ENCODE measurements at places on chromosomes 1 and 21.

DNA sequence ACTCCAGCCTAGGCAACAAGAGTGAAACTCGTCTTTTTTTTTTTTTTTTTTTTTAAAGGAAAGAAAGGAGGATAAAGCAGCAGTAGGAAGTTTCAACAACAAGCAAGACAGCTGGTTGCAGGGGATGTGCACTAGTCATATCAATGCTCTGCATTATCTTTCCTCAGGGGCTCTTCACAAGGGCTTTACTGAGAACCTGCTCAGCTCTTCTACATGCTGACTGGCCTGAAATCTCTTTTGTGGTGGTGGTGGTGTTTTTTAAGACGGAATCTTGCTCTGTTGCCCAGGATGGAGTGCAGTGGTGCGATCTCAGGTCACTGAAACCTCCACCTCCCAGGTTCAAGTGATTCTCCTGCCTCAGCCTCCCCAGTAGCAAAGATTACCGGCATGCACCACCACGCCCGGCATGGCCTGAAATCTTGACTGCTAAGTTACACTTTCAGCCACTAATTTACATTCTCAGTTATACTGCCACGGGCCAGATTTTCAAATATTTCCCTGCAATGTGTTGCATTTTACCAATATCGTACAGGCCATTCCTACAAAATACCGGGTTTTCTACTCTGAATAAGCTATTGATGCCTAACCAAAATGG lies 68.0 kb downstream of the PUM1 start:
- DNase-seq = no peak

DNA sequence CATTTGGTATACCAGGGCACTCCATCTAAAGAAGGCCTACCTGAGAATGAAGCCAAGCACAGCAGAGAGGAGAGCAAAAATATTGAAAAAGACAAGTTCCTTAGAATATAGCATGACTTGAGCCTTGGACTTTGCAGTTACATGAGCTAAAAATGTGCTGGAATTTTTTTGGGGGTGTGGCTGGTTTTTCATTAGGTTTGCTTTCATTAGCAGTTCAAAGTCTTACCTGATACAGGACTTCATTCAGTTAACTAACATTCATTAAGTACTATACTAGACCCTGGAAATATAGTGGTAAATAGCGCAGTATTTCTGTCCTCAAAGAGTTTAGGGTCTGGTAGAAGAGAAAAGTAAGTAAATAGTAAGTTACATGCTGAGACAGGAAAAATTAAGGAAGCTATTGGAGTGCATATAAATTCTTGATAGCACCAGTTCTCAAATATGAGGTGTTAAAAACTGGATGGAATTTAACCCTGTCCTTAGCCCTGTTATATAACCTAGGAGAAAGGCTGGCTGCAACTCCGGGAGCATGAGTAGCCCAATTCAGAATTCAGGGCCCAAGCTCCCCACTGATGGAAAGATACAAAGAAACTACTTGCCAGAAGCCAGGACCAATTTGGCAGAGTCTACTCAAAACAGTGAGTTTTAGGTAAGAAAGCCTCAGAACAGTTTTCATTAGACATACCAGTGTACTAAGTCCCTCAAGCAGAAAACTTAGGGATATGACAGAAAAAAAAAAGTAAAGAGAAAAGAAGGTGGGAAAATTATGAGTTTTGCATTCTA lies 3.1 kb upstream of the DOCK7 start:
- no peak for DNase-seq

DNA sequence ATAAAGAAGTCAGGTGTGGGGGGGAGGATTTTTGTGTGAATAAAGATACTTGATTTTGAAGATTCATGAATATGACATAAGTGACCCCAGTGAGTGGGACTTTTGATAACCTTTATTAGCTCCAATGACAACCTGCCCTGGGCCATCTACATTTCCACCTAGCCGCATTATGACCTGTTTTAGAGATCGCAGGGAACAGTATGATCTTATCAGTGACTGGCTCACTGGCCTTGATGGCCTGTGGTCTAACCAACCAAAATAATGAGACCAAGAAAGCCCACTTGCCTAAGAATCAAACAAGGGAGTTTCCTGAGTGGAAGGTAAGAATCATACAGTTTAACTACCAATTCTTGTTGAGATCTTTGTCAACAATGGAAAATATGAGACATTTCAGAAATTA lies 1.8 kb downstream of the ELAPOR1 start:
- DNase-seq = no peak

DNA sequence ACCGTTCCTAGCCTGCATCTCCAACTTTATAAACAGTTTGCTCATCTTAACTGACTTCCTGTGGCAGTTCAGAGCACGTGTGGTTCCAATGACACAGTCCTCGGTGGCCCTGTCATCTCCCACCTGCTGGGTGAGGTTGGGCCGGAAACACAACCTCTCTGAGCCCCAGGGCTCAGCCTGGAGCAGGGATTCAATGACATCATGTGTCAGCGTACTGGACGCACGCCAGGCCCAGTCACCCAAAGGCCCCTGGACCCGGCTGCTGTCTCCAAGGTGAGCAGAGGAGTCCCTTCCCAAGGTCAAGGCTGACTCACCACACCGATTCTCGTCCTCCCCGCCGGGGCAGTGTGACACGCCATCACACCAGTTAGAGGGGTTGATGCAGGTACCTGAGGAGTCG lies 19.9 kb downstream of the TMPRSS2 start:
- no peak for DNase-seq

GRCh38 chr1:185939142-185939541 lies 205.0 kb downstream of the HMCN1 start:
- DNase-seq = no peak

GRCh38 chr1:29916656-29917369 lies 680.5 kb downstream of the PTPRU start:
- no peak for DNase-seq

DNA sequence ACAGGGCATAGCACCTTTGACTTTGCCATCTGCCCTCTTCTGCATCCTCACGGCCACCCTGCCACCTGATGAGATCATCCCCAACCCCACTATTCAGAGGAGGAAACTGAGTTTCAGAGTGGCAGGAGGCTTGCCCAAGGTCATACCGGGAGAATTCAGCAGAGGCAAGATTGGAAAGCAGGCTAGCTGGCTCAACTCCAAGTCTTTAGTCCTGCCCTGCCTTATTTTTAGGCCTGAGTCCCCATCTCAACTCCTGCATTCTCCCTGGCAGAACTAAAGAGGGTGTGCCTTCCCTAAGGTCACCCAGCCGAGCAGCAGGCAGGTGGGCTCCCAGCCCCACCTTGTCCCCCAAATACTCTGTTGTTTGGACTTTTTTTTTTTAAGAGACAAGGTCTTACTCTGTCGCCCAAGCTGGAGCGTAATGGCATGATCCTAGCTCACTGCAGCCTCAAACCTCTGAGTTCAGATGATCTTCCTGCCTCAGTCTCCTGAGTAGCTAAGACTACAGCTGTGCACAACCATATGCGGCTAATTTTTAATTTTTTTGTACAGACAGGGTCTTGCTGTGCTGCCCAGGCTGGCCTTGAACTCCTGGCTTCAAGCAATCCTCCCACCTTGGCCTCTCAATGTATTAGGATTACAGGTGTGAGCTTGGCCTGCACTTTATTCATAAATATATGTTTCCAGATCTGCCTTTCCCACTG lies 13.8 kb upstream of the FGR start:
- no peak for DNase-seq

- no peak for DNase-seq
These were observed 894 bp downstream of the TCEA3 start for GRCh38 chr1:23423415-23424292.

DNA sequence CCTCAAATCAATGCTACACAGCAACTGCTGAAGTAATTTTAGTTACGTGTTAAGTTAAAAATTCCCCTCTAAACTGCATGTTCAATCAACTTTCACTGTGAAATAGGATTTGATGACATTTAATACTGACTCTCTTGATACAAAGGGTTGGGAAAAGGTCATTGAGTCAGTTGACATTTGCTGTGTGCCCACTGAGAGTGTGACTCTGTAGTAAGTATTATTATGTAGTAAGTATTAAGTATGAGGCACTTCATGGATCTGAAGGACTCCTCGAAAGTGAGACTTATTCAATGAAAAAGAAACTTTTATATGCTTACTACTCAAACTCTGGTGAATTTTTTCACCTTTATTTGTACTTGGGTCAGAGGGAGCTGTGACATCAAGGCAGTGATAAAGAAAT lies 83.1 kb upstream of the S1PR1 start:
- DNase-seq = no peak

DNA sequence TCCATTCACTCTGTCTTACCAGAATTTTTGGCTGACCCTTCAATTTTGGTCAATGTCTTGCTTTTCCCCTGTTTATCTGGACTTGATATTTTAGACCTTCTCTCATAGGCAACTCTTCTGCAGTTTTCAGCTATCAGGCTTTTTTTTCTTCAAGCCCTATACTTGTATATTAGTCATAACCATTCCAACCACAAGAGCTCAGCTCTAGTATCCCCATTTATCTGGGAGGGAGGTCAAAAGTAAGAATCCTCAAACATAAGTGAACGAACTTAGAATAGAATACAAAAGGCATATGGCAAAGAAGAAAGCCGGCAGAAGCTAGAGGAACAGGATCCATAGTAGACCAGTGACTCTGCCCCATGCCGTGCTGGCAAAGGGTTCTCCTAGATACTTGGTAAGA lies 45.9 kb upstream of the TNFSF4 start:
- no peak for DNase-seq

DNA sequence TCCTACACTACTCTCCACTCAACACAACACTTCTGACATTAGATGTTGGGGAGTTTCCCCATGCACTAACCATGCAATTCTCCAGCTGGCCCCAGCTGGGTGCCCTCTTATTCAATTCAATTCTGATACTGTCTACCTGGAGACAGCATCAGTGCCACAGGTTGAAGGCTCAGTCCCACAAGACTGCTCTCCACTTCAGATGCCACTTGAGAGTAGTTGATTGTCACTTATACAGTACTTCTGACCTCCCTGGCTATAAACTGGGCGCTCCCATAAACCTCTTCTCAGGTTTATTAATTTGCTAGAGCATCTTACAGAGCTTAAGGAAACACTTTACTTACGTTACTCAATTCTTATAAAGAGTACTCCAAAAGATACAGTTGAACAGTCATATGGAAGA lies 442.3 kb downstream of the LRRIQ3 start:
- no peak for DNase-seq

DNA sequence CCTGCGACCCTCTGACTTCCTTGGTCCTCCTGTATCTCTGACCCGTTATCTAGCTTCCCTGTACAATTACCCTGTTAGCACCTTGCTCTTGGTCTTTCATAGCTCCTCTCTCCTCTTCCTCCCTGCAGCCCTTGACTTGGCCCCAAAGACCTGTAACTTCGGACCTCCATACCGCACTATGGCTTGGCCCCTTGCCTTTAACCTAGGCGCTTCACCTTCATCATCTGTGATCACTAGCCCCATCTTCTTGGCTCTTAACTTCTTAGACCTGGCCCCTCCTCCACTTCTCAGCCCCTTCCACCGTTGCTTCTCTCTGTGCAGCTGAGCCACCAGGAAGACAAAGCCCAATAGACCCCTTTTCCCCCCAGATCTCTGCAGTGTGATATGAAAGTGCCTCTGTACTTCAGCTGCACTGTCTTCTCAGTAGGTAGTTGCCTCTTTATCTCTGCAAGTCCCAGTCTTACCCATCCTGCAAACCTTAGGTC lies 740 bp downstream of the ZNF691 start:
- DNase-seq = no peak

DNA sequence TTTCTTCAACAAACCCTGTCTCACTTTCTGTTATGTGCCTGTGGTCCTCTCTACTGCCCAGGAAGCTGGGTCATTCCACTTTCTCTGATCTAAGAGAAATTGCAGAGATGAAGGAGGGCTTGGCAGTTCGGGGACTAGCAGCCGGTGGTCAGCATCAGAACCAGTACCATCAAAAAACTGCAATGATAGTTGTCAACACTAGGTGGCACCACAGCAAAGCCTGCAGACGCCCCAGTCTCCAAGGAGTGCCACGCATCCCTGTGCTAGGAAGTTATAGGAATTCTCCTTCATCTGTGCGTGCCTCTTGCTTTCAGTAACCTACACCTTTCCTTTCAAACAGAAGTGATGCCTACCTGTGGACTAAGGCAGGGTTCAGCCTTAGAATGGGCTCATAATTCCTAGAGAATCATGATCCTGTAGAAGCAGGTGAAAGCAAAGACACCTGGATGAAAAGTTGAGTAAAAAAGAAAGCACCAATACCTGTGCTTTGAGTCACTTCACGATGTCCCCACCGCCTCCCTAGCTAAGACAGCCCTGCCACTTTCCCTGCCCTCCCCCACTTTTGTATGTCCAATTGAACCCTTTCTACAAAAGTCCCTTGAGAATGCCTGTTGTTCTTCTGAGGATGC lies 129.2 kb downstream of the ADAMTS1 start:
- no peak for DNase-seq

GRCh38 chr21:46128106-46128932 lies 27.1 kb downstream of the FTCD start:
- DNase-seq = no peak

GRCh38 chr1:205275916-205276688 lies 45.4 kb downstream of the NUAK2 start:
- DNase-seq = no peak

DNA sequence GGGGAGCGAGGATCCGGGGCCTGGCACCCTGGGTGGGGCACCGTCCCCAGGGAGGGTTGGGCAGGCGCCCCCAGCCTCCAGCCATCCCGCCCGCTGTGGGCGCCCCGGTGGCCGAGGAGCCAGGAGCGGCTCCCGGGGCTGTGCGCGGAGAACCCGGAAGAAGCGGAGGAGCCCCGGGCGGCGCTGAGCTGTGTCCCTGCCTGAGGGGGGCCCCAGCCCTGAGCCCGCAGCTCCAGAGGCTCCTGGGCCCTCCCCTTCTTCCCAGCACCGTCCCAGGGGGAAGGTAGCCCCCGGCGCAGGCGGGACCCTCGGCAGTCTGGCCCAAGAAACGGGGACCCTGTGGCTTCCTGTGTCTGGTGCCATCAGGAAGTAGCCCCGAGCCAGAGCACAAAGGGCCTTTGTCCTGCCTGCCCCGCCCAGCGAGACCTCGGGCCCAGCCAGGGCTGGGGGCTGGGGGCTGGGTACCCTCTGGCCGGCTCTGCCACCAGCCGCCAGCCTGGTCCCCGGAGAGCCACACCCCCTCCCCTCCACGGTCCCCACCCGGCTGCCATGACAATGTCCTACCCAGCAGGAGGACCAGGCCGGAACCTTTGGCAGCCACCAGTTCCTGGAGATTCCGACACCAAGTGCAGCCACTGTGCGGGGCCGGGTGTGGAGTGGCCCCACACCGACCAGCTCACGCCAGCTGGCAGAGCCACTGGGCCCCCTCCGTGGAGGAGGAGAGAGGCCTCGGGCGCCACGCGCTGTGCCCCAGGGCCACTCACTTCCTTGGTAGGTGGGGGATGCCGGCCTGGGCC lies 15.6 kb upstream of the TTLL10 start:
- no peak for DNase-seq

- no peak for DNase-seq
These were observed 1755.4 kb downstream of the PLA2G4A start for GRCh38 chr1:188584119-188584518.

All from activated CD4-positive, alpha-beta T cell treated with anti-CD3 and anti-CD28 coated beads for 4 hours (primary cell).